ENCODE measurements at places on chromosomes 16 and 17.

- DNase-seq, result no peak
These were observed 250.1 kb upstream of the CDH5 start for GRCh38 chr16:66116163-66117002.

DNA sequence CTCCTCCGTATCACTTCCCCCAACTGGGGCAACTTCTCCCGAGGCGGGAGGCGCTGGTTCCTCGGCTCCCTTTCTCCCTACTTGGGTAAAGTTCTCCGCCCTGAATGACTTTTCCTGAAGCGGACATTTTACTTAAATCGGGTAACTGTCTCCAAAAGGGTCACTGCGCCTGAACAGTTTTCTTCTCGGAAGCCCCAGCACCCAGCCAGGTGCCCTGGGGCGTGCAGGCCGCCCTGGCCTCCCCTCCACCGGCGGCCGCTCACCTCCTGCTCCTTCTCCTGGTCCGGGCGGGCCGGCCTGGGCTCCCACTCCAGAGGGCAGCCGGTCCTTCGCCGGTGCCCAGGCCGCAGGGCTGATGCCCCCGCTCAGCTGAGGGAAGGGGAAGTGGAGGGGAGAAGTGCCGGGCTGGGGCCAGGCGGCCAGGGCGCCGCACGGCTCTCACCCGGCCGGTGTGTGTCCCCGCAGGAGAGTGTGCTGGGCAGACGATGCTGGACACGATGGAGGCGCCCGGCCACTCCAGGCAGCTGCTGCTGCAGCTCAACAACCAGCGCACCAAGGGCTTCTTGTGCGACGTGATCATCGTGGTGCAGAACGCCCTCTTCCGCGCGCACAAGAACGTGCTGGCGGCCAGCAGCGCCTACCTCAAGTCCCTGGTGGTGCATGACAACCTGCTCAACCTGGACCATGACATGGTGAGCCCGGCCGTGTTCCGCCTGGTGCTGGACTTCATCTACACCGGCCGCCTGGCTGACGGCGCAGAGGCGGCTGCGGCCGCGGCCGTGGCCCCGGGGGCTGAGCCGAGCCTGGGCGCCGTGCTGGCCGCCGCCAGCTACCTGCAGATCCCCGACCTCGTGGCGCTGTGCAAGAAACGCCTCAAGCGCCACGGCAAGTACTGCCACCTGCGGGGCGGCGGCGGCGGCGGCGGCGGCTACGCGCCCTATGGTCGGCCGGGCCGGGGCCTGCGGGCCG, 1.6 kb downstream of the HIC1 start:
- DNase-seq, result peak; percentile 43

DNA sequence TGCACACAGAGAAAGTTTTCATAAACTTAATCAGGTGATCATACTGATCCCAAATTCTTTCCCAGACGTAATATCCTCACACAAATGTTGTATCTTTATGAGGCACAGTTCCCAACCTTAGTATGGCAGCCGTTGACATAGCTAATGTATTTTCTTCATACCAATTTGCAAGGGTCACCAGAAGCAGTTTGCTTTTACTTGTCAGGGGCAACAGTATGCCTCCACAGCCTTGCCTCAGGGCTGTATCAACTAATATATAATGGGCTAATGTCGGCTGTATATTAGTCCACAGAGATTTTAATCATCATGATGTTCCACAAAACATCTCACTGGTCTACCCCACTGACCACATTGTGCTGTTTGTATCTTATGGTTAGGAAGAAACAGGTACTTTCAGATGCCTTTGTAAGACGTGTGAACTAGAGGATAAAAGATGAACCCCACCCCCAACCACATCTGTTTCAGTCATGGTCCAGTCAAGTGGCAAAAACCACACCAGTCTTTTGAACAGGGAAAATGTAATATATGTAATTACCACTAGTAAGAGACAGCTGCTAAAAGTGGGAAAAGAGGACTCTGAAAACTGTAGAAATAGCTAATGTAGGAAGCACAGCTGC, 55.2 kb downstream of the GAN start:
- DNase-seq, result no peak

GRCh38 chr17:82948957-82949356, 109.1 kb upstream of the ZNF750 start:
- DNase-seq, result no peak

DNA sequence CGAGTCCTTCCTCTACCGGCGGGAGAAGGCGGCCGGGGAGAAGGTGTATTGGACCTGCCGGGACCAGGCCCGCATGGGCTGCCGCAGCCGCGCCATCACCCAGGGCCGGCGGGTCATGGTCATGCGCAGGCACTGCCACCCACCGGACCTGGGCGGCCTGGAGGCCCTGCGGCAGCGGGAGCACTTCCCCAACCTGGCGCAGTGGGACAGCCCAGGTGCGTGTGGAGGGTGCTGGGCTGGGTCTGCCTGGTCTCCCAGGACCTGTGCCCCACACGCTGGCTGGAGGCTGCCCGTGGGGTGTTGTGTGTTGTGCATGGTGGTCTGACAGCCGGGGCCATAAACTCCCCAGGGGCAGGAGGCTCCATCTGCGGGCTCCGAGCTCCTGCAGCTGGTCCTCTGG, 25.4 kb downstream of the FLYWCH1 start:
- DNase-seq, result no peak

DNA sequence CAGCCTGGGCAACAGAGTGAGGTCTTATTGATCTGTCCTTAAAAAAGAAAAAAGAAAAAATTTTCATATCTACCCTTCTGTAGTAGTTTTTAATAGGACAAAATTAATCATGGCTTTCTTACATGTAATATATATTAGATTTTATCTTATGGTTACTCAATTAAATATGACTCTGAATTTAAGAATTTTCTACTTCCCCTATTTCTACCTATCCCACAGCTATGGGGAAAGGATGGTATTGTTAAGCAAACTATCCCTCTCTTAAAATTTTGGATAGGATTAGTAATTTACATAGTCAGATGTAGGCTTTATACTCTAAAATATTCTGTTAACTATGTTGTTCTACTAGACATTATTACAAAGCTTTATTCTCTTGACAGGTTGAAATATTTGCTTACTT, 62.5 kb downstream of the NQO1 start:
- peak; percentile 41 for DNase-seq

DNA sequence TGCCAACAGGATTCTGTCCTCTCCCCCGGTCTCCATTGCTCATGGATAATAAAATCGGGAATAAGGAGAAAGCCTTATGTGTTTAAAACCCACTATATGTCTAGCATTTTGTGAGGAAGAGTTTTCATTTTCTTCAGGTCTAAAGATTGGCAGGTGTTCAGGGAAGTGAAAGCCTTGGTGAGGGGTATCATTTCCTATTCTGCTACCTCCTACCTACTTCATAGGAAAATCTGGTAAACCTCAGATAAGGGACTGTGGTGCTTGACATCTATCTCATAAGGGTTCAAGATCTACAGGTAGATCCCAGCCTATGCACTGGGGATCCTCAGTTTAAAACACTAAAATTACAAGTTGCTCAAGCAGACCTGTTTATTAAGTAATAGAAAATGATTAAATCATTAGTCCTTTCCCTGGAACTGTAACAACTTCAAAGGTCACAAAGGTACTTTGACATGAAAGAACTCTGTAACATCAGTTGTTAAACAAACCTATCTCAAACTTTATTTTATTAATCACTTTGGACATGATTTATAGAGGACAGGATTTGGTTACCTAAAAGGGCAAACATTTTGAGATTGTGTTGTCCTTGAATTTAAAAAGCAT, 6.5 kb downstream of the MOSMO start:
- DNase-seq, result no peak
